ENCODE measurements at places on chromosomes 16 and 17. TPM values are rescaled to one million over a fixed set of nuclear protein-coding genes. Genes with fewer than 3 reads are reported as not detected.

DNA sequence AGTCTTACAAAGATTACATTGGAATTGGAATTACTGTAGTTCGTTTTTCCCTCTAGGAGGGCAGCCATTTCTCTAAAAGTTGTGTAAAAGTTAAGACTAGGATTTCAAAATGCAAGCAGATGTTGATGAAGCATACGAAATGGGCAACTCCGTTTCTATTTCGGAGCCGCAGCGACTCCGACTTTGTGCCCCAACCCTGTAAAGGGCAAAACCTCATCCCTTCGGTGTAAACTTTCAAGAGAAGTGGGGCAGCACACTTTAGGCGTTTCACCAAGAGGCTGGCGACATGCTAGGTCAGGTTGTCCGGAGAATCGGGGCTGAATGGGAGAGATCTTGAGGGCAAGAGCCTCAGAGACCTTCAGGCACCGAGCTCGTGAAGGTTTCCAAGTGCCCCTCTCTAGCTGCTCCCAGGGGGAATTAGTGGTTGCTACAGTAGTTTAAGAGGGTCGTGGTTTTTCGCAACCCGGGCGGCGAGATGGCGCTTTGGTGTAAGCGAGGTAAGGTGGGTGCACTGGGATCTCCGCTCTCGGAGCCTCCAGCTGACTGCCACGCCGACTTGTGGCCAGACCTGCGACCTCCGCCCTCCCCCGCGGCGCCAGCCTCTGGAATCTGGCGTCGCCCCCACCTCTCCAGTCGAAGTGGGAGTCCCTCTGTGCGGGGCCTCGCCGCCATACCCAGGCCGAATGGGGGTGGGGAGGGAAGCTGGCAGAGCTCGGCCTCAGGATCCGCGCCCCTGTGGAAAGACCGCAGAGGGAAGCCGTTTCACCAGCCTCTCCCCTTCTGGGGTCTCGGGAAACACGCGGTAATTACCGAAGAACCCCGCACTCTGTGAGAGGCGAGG, 1.0 kb upstream of the HEXIM2 start:
- H3K36me3 ChIP-seq, result peaks cover 24% of the 10 kb centered on the region
- peak overlapping the region; percentile 99 for H3K27ac ChIP-seq
- peak; percentile 59 for DNase-seq
- peaks cover 41% of the 10 kb centered on the region for H3K4me1 ChIP-seq
- H3K4me3 ChIP-seq, result peak overlapping the region; percentile 95

DNA sequence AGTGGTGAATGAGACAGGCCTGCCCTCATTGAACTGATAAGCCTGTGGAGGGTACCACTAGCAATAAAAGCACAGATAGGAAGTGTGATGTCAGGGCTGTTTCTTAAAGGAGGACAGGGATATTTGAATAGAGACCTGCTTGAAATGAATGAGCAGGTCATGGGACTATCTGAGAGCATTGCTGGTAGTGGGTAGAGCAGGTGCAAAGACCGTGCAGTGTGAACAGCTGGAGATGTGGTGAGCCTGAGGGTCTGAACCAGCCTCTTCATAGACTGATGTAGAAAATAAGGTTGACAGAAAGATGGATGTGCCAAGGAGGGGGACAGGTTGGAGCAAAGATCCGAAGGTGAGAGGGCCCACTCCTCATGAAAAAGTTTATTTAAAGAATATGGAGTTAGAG, 2.4 kb downstream of the NUP93 start:
- no peak overlapping the region for H3K27ac ChIP-seq
- H3K36me3 ChIP-seq, result peaks cover 2% of the 10 kb centered on the region
- H3K4me1 ChIP-seq, result peaks cover 22% of the 10 kb centered on the region
- peak; percentile 34 for DNase-seq
- no peaks in the 10 kb centered on the region for H3K27me3 ChIP-seq
- H3K4me3 ChIP-seq, result no peak overlapping the region

Gene KRTAP1-1
- total RNA-seq, result not detected

DNA sequence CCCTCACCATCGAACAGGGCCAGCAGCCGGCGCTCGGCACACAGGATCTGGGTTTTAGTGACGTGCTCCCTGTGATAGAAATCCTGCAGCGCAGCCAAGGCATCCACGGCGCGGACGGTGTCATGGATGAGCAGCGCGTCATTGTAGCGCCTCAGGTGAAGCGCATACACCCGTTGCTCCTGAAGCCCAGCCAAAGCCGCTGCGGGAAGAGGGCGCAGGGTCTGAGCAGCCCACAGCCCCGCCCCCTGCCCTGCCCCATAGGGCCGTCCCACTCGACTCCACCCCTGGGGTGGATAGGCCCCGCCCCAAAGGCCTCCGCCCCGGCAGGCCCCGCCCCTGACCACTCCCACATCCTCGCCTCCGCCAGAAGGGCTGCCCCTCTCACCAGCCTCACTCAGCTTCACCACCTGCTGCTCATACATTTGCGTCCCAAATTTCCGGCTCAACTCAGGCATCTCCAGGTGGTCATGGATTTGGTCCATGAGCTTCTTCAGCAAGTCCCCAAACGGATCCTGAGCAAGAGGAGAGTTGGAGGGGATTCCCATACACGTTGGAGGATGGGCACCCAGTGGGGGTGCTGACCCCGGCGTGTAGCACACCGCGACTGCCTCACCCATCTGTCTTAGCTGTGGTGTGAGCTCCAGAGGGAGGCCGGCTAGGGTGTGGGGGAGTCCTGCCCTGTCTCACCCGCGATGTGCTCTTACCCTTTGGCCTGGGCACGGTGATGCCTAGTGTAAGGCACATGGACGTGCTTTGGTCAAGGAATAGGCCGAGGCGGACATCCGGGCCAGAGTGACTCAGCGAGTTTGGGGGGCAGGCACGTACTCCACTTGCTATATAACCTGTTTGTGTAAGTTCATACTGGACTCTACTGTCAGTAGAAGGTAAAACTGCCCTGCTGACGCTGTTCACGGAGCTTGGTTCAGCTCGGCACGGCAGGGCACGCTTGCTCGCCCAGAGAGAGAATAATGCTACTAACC, 4.6 kb downstream of the DHX58 start:
- peak overlapping the region; percentile 52 for H3K4me3 ChIP-seq
- no peaks in the 10 kb centered on the region for H3K27me3 ChIP-seq
- H3K4me1 ChIP-seq, result peaks cover 23% of the 10 kb centered on the region
- peaks cover 13% of the 10 kb centered on the region for H3K36me3 ChIP-seq

DNA sequence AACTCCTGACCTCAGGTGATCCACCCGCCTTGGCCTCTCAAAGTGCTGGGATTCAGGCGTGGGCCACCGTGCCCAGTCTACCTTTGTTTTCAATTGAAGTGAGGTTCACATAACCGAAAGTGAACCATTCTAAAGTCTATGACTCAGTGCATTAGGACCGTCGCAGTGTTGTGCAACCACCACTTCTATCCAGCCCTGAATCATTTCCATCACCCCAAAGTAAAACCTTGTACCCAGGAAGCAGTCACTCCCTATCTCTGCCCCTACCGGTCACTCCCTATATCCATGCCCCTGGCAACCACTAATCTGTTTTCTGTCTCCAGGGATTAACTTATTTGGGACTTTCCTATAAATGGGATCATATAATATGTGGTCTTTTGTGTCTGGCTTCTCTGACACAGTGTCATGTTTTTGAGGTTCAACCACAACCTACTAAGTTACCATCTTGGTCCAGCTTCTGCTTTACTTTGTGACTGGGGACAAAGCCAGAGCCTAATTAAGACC, 28.3 kb upstream of the CDC42EP4 start:
- H3K27me3 ChIP-seq, result no peaks in the 10 kb centered on the region
- DNase-seq, result peak; percentile 10
- no peaks in the 10 kb centered on the region for H3K36me3 ChIP-seq
- no peak overlapping the region for H3K4me3 ChIP-seq

DNA sequence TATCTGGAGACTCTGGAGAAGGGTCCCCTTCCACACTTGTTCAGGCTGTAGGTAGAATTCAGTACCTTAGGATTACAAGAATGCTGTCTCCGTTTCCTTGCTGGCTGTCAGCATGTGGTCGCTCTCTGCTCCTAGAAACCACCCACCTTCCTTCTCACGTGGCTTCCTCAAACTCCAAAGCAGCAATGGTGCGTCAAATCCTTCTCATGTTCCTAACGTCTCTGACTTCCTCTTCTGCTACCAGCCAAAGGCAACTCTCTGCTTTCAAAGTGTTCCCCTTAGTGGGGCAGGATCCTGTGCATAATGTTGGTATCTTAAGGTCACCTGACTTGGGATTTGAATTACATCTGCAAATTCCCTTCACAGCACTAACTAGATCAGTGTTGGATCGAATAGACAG, 30.9 kb upstream of the DYNLRB2 start:
- H3K4me1 ChIP-seq, result peaks cover 3% of the 10 kb centered on the region
- H3K27ac ChIP-seq, result no peak overlapping the region
- H3K4me3 ChIP-seq, result no peak overlapping the region
- H3K27me3 ChIP-seq, result peaks cover 15% of the 10 kb centered on the region
- DNase-seq, result no peak

Gene SUZ12
- 64.2 TPM for total RNA-seq

DNA sequence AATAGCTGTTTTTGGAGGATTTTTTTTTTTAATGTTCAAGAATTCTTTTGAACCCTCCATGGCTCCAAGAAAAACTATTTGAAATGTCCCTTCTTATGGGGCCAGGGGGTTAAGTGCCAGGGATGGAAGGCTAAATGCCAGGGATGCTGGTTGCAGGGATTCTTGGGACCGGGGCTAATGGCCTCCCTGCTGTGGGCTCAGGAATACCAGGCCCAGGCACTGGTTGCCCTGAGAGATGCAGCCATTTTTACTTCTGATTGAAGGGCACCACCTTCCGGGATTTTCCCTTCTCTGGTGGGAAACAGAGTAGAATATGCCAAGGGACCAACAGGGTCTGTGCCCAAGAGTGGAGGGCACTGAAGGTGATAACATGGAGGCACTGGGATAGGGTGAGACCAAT, 10.9 kb upstream of the KAT7 start:
- no peaks in the 10 kb centered on the region for H3K36me3 ChIP-seq
- DNase-seq, result no peak
- no peaks in the 10 kb centered on the region for H3K27me3 ChIP-seq
- no peak overlapping the region for H3K27ac ChIP-seq
- H3K4me3 ChIP-seq, result no peak overlapping the region

Gene ASIC2
- not detected for total RNA-seq

DNA sequence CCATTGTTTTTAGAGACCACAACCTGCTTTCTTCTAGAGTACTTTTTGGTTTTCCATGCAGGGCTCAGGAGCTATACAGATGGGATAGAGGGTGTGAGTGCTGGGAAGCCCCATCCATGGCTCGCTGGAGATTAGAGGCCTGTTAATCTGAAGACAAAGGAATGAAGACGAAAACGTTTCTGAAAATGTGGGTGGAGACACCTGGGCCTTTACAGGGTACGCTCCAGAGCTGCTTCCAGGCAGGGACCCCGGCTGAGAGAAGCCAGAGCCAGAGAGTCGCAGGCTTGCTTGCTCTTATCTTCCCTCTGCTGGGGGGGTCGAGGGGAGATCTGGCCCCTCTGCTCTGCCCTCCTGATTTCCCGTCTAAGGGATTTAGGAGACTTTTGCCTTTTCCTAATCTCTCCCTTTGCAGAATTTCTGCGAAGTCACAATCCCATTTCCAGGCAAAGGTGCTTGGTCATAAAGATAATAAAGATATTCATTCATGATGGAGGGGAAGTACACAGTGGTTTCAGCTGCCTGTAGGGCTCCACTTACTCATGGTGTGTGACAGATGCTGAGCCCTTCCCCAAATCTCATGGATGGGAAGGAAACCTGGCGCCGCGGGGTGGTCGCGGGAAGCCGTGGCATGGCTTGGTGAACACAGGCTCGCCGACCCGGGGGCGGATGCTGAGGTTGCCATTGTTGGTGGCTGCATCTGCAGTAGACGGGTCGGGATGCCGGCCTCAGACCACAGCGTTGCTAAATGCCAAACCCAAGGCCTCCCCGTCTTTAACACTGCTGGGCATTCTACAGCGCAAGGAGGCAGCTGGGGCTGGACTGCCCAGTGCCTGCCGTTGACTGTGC, 4.8 kb upstream of the SOCS3 start:
- H3K36me3 ChIP-seq, result peaks cover under 1% of the 10 kb centered on the region
- no peak overlapping the region for H3K27ac ChIP-seq
- peak; percentile 72 for DNase-seq
- H3K4me1 ChIP-seq, result peaks cover 22% of the 10 kb centered on the region
- peaks cover 14% of the 10 kb centered on the region for H3K27me3 ChIP-seq

DNA sequence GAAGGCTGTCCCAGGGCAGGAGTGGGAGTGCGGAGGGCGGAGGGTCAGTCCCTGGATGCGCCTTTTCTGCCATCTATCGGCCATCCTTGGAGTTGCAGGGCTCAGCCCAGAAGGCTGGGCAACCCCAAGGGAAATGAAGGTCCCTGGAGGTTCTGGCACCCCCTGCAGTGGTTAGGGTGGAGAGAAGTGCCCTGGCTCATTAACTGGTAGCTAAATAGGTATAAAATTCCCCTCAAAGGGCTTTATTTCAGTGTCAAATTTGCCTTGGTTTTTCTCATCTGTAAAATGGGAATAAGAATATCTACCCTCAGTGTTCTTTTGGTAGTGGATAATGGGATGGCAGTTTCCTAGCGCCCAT, 22.4 kb downstream of the C17orf75 start:
- peak overlapping the region; percentile 61 for H3K4me3 ChIP-seq
- peak; percentile 86 for DNase-seq
- H3K27ac ChIP-seq, result no peak overlapping the region
- peaks cover 12% of the 10 kb centered on the region for H3K27me3 ChIP-seq

DNA sequence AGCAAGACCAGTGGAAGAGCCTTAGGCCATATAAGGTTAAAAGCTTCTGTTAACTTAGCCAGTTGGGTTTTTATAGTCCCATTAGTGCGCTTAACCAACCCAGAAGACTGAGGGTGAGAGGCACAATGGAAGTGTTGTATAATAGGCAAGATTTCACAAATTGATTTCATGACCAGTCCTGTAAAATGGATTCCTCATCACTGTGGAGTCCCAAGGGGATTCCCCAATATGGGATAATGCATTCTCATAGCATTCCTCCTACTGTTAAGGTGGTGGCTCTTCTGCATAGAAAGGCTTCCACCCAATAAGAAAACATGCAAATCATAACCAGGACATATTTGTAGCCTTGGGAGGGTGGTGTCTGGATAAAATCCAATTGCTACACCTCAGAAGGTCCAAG, 22.1 kb upstream of the B4GALNT2 start:
- H3K4me3 ChIP-seq, result no peak overlapping the region
- H3K27ac ChIP-seq, result no peak overlapping the region
- no peaks in the 10 kb centered on the region for H3K4me1 ChIP-seq
- no peak for DNase-seq
- H3K36me3 ChIP-seq, result no peaks in the 10 kb centered on the region

DNA sequence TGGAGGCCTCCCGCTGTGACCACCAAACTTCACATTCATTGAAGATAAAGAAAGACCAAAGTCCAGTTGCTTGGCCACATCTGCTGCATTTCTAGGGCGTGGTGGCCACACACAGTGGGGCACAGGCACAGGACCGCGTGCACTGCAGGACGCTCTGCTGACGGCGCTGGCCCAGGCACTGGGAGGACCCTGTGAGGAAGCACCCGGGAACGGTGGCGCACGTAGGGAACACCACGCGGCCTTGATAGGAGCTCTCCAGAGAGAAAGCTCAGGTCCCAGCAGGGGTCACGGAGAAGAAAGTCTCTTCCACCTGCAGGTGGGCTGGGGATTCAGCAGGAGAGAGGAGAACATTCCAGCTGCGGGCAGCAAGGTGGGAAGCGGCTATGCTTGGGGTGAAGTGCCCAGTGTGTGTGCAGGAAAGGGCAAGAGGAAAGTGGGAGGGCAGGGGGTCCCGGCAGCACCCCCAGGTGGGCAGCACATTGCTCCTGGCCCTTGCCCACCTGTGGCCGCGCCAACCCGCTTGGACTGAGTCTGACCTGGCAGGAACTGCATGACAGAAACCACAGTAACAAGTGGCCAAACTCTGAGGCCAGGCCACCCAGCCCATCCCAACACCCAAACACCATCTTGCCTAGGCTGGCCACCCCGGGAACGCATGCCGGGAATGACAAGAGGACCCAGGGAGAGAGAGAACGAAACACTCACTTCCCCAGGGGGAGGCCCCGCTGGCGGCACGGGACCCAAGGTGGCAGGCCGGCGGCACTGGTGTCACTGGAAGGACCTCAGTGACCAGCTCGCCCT, 32.8 kb downstream of the TBC1D16 start:
- no peaks in the 10 kb centered on the region for H3K27me3 ChIP-seq
- H3K36me3 ChIP-seq, result no peaks in the 10 kb centered on the region
- H3K4me1 ChIP-seq, result peaks cover 14% of the 10 kb centered on the region

Gene VPS4A
- total RNA-seq, result 31.2 TPM

Gene ACSM2A
- not detected for total RNA-seq
